IMR-90 (cell line): ENCODE measurements at places on chromosomes 16 and 17. TPM values are rescaled to one million over a fixed set of nuclear protein-coding genes. Genes with fewer than 3 reads are reported as not detected.

- H3K4me3 ChIP-seq: no peak overlapping the region
- no peaks in the 10 kb centered on the region for H3K27me3 ChIP-seq
These were observed 16.0 kb downstream of the GPATCH8 start for GRCh38 chr17:44487170-44487569.

The SLFN14 gene
- not detected in 2 replicates for total RNA-seq

The OR3A2 gene
- total RNA-seq: not detected in 2 replicates

The ABI3 gene
- total RNA-seq: 1.1 TPM in 2 replicates

The OSGIN1 gene
- total RNA-seq: 0.83 and 0.90 TPM in 2 replicates

The PYY gene
- total RNA-seq: not detected in 2 replicates

- H3K27ac ChIP-seq: peak overlapping the region; percentile 13; the same call in 1 of the 2 replicates
- no peak for DNase-seq
- peaks cover 7% of the 10 kb centered on the region; the same call in 1 of the 2 replicates for H3K36me3 ChIP-seq
These were observed 8.1 kb downstream of the CRISPLD2 start for GRCh38 chr16:84827897-84828296.

The KRT32 gene
- total RNA-seq: not detected in 2 replicates

- H3K4me1 ChIP-seq: no peaks in the 10 kb centered on the region
- H3K27me3 ChIP-seq: peaks cover 9% of the 10 kb centered on the region
- no peak overlapping the region for H3K4me3 ChIP-seq
These were observed 2.7 kb downstream of the TOM1L1 start for GRCh38 chr17:54903375-54903774.

- H3K4me3 ChIP-seq: no peak overlapping the region
- peaks cover 3% of the 10 kb centered on the region; the same call in 1 of the 2 replicates for H3K36me3 ChIP-seq
- DNase-seq: peak; percentile 55
- H3K27ac ChIP-seq: no peak overlapping the region
These were observed 73.2 kb downstream of the CMIP start for GRCh38 chr16:81517629-81518438.

GRCh38 chr16:57343221-57343620 lies 15.4 kb upstream of the CCL22 start:
- peaks cover 8% of the 10 kb centered on the region for H3K4me1 ChIP-seq
- H3K27ac ChIP-seq: no peak overlapping the region
- no peaks in the 10 kb centered on the region for H3K36me3 ChIP-seq
- H3K27me3 ChIP-seq: peaks cover 46% of the 10 kb centered on the region

- no peaks in the 10 kb centered on the region for H3K27me3 ChIP-seq
- peaks cover 32% of the 10 kb centered on the region for H3K4me1 ChIP-seq
- no peak overlapping the region for H3K4me3 ChIP-seq
- H3K36me3 ChIP-seq: peaks cover 23% of the 10 kb centered on the region
These were observed 67.5 kb upstream of the LGALS9 start for GRCh38 chr17:27563532-27563931.

The TPSD1 gene
- total RNA-seq: not detected in 2 replicates

DNA sequence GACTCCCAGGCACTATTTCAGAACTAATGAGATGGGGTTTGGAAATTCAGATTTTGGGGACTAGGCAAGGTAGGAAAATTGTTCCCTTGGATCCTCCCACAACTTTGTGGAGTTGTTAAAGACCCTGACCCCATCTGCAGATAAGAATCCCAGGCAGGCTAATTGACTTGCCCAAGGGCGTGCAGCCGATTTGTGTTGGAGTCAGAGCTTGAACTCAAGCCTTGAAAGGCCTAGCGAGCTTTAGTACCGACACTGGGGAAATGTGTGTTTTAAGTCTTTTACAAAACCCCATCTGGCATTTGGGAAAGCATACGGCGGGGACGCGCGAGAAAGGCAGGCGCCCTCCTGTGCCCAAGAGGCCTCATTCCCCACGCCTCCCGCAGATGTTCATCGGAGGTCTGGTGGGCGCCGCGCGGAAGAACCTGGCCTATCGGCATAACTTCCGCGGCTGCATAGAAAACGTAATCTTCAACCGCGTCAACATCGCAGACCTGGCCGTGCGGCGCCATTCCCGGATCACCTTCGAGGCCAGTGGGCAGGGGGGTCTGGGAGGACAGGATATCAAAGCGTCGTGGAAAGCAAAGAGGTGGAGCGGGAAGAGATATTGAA lies 4.3 kb downstream of the CNTNAP1 start:
- H3K36me3 ChIP-seq: peaks cover 59% of the 10 kb centered on the region
- no peak overlapping the region for H3K27ac ChIP-seq
- no peaks in the 10 kb centered on the region for H3K27me3 ChIP-seq

The IRF8 gene
- not detected in 2 replicates for total RNA-seq

DNA sequence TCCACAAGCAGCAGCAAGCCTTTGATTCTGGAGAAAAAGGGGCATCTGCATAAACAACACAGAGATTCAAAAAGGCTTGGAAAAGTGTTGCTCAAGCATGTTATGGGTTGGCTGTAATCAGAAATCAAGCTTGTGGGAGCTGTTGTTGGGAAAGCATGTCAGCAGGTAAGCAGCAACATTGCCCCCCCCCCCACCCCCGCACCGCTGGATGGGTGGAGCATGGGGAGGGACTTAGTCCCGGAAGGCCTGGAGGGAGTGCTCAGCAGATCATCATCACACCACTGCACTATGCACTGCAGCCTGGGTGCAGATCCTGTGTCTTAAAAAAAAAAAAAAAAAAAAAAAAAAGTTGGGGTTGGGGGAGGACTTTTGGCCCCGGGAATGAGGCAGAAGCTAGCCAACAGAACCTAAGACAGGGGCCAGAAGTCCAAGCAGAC lies 16.8 kb upstream of the AKAP1 start:
- H3K27ac ChIP-seq: no peak overlapping the region
- no peak overlapping the region for H3K4me3 ChIP-seq
- peaks cover 3% of the 10 kb centered on the region for H3K27me3 ChIP-seq
- no peak for DNase-seq
- H3K4me1 ChIP-seq: no peaks in the 10 kb centered on the region
- H3K36me3 ChIP-seq: no peaks in the 10 kb centered on the region

The ATP2A3 gene
- 0.18 and 0.28 TPM in 2 replicates for total RNA-seq

DNA sequence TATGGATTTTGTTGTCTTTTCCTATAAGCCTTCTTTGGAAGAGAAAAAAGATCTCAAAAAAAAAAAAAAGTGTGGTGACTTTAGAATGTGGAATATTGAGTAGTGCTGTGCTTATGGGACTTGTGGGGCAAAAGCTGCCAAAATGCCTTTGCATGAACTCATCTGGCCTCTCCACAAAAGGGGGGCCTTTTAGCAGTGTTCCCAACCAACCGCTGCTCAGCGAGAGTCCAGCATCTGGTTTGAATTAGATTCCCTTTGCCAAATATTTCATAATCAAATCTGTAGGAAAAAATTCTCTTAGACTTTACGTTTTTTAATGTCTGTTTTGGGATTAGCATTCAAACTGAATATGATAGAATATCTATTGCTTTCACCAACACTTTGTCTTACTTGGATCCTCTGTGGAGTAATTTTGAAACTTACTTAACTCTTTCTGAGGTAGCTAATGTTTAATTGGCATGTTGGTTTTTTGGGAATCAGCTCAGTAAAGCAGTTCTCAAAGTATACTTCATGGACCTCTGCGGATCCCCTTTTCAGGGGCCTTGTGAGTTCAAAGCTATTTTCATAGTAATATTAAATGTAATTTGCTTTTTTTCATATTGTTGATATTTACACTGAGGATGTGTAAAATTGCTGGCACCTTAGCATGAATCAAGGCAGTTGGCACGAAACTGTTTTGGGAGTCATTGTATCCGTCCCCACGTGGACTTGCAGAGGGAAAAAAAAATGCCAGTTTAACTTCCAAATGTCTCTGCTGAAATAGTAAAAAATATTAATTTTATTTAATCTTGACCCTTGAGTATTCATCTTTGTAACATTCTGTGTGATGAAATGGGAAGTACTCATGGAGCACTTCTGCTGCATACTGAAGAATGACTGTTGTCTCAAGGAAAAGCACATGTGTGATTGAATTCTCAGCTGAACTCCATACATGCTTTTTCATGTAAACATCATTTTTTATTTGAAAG lies 34.7 kb upstream of the VPS4A start:
- no peak overlapping the region for H3K4me3 ChIP-seq
- no peaks in the 10 kb centered on the region for H3K36me3 ChIP-seq
- H3K27ac ChIP-seq: peak overlapping the region; percentile 85; the same call in 1 of the 2 replicates

The KCNJ12 gene
- under 0.01 and 0.28 TPM in 2 replicates for total RNA-seq

The TAT gene
- not detected in 2 replicates for total RNA-seq

- no peaks in the 10 kb centered on the region for H3K27me3 ChIP-seq
- no peak overlapping the region for H3K27ac ChIP-seq
- H3K36me3 ChIP-seq: no peaks in the 10 kb centered on the region
- no peak for DNase-seq
- no peaks in the 10 kb centered on the region for H3K4me1 ChIP-seq
These were observed 210.1 kb upstream of the MAF start for GRCh38 chr16:79810449-79811189.

The MRPL45 gene
- 44.2 and 46.8 TPM in 2 replicates for total RNA-seq

- H3K4me3 ChIP-seq: no peak overlapping the region
- DNase-seq: peak; percentile 63
- no peak overlapping the region for H3K27ac ChIP-seq
- peaks cover 9% of the 10 kb centered on the region for H3K4me1 ChIP-seq
- H3K27me3 ChIP-seq: no peaks in the 10 kb centered on the region
These were observed 33.4 kb downstream of the CDH13 start for GRCh38 chr16:82660075-82660645.

DNA sequence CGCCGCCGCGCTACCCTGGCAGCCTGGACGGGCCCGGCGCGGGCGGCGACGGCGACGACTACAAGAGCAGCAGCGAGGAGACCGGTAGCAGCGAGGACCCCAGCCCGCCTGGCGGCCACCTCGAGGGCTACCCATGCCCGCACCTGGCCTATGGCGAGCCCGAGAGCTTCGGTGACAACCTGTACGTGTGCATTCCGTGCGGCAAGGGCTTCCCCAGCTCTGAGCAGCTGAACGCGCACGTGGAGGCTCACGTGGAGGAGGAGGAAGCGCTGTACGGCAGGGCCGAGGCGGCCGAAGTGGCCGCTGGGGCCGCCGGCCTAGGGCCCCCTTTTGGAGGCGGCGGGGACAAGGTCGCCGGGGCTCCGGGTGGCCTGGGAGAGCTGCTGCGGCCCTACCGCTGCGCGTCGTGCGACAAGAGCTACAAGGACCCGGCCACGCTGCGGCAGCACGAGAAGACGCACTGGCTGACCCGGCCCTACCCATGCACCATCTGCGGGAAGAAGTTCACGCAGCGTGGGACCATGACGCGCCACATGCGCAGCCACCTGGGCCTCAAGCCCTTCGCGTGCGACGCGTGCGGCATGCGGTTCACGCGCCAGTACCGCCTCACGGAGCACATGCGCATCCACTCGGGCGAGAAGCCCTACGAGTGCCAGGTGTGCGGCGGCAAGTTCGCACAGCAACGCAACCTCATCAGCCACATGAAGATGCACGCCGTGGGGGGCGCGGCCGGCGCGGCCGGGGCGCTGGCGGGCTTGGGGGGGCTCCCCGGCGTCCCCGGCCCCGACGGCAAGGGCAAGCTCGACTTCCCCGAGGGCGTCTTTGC lies 3.1 kb downstream of the HIC1 start:
- H3K36me3 ChIP-seq: peaks cover 46% of the 10 kb centered on the region
- H3K4me1 ChIP-seq: peaks cover 46% of the 10 kb centered on the region
- DNase-seq: peak; percentile 49
- H3K4me3 ChIP-seq: peak overlapping the region; percentile 30

DNA sequence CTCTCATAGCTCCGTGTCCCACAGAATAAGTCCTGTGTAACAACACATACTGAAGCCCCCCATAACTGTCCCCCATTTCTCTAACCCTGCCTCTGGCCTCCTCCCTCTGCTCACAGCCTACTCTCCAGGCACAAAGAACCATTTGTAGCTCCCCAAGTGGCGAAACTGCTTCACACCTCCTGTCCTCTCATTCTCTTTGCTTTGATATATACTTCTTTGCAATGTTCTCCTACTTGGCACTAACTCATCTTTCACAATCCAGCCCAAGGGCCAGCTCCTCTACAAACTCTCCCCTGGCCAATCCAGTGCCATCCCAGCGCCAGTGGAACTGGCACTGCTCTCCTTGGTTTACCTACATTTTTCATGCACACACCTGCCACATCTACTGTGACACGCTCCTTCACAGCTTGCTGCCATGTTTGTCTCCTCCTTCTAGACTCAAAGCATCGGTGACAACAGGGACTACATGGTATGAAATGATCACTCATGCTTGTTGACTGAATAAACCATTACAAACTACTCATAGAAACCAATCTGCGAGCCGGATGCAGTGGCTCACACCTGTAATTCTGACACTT lies 12.8 kb downstream of the CYTH1 start:
- H3K27me3 ChIP-seq: no peaks in the 10 kb centered on the region
- no peak for DNase-seq
- no peaks in the 10 kb centered on the region for H3K36me3 ChIP-seq
- no peak overlapping the region for H3K4me3 ChIP-seq
- no peak overlapping the region for H3K27ac ChIP-seq

The SLC12A3 gene
- total RNA-seq: not detected in 2 replicates

DNA sequence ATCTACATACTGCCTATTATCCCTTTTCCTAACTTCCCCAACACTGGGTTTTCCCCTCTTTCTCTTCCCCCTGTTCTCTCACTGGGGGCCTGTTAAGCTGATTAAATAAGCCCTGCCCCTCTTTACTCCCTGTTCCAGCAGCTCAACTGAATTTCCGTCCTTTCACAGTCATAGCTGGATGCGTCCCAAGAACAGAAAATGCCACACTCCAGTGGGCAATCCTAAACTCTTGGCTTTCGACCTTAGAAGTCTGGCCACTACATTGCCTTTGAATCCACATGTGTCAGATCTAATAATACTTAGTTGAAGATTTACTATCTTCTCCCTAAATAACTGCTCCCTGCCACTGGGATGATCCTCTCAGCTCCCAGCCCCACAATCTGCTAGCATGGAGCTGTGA lies 34.5 kb downstream of the KCNJ16 start:
- no peaks in the 10 kb centered on the region; the same call in 1 of the 2 replicates for H3K27me3 ChIP-seq
- no peaks in the 10 kb centered on the region for H3K36me3 ChIP-seq
- H3K4me3 ChIP-seq: no peak overlapping the region
- H3K27ac ChIP-seq: no peak overlapping the region
- no peak for DNase-seq
- no peaks in the 10 kb centered on the region; the same call in 1 of the 2 replicates for H3K4me1 ChIP-seq

GRCh38 chr17:59405944-59406705 lies 74.7 kb downstream of the YPEL2 start:
- no peak overlapping the region for H3K4me3 ChIP-seq
- no peak for DNase-seq
- H3K27ac ChIP-seq: no peak overlapping the region
- H3K4me1 ChIP-seq: no peaks in the 10 kb centered on the region

The PRAC1 gene
- total RNA-seq: not detected in 2 replicates

The TPPP3 gene
- total RNA-seq: 0.54 and 0.56 TPM in 2 replicates

- H3K27me3 ChIP-seq: no peaks in the 10 kb centered on the region
- H3K4me3 ChIP-seq: no peak overlapping the region
- DNase-seq: no peak
- H3K27ac ChIP-seq: no peak overlapping the region
These were observed 604.7 kb upstream of the SOX9 start for GRCh38 chr17:71516149-71516548.

The USP43 gene
- total RNA-seq: not detected in 2 replicates
